Cortex of kidney (tissue), 1 donor: ENCODE measurements at places on chromosomes 13 and 19.

DNA sequence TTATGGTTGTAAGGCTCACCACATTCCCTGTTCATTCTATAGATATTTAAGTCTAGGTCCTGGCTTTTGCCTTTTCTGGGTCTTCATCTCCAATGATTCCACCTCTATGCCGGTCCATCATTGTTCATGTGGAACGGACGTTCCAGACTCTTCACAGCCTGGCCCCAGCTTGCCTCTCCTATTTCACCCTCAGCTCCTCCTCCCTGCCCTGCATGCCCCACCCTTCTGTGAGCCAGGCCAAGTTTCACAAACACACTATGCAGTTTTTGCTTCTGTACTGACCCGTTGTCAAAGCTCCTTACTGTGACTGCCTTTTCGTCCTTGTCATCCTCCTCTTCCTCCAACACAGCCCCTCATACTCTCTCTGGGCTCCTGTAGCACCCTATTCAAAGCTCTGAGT lies 31.3 kb downstream of the TEX26 start:
- no peak for DNase-seq

- no peak for DNase-seq
These were observed 265.7 kb downstream of the DIAPH3 start for GRCh38 chr13:59898066-59898465.

DNA sequence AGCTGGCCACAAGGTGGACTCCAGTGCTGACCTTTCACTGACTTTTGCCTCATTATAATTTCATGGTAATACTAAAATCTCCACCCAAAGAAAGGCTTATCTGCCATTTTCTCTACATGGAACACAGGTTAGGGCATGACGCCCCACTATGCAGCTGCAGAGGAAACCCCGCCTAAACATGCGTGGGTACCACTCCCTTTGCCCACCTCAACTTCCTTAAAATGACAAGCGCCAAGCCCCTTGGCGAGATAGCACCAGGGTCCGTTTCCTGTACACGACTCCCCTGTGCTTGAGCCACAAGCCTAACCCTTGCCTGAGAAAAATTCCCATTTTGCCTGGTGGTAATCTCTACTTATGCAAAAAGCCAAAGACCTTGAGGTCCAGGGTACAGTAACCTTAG lies 36.0 kb upstream of the PABPC3 start:
- no peak for DNase-seq

GRCh38 chr19:49459388-49459787 lies 6.4 kb downstream of the ALDH16A1 start:
- no peak for DNase-seq

DNA sequence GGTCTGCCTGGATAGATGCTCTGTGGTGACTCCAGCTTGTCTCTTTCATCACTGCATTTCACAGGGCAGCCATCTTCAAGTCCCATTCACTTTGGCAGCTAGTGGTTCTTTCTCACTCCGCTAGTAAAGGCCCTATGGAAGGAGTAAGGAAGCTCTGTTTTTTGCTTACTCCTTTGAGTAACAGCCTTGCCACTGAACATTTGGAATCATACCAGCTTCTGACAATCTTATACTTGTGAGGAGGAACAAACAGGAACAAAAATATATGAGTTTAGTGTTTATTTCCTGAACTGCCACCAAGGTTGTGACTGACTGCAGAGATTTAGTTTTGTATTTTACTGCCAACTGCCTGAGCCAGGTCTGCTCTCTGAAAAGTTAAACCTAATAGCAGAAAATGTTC lies 38.7 kb downstream of the KCTD4 start:
- DNase-seq, result no peak

DNA sequence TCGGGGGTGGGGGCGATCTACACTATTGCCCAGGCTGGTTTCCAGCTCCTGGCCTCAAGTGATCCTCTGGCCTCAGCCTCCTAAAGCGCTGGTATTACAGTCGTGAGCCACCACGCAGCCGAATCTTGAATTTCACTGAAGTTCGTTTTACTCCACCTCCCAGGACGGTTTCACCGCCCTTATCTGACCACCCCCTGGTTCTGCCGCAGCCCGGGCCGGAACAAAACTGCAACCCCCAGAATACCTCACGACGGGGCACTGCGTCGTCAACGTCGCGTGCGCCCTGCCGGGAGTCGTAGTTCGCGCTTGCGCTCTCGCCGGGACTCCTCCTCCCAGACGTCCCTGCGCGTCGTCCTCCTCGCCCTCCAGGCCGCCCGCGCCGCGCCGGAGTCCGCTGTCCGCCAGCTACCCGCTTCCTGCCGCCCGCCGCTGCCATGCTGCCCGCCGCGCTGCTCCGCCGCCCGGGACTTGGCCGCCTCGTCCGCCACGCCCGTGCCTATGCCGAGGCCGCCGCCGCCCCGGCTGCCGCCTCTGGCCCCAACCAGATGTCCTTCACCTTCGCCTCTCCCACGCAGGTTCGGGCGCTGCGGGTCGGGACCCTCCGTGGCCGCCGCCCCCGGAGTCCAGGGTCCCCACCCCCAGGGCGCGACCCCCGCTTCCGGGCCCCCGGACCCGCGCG lies at the start of gene ATP5F1D:
ATP5F1D (plus strand) TSS at position 335 of the 679 bp plus-strand sequence; CDS start at position 435, 100 bp downstream.
- no peak for DNase-seq

DNA sequence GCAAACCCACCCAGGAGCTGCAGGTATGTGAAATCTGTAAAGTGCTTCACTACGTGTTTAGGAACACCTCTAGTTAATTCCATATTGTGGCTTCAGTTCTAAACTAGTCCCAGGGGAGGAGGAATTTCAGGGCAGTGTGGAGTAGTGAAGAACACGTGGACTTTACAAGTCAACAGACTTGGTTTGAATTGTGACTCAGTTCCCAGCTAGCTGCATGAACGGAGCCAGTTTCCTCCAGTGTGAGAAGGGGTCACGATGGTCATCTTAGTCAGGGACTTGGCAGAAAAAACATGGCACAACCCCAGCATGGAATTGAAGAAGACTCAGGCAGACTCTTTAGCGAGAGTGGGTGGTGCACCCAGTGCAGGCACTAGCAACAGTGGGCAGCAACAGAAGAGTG lies 175.7 kb upstream of the UBL3 start:
- DNase-seq, result no peak

- DNase-seq, result no peak
These were observed 23.7 kb upstream of the UBE2L5 start for GRCh38 chr13:30398601-30399072.

GRCh38 chr13:75400775-75401174 lies 81.2 kb downstream of the TBC1D4 start:
- DNase-seq, result no peak

GRCh38 chr13:108176685-108177274 lies 38.6 kb downstream of the LIG4 start:
- DNase-seq, result no peak

- no peak for DNase-seq
These were observed 25.9 kb downstream of the CLEC4M start for GRCh38 chr19:7788933-7789323.

- DNase-seq, result no peak
These were observed 475.1 kb downstream of the FOXO1 start for GRCh38 chr13:40191186-40191980.

DNA sequence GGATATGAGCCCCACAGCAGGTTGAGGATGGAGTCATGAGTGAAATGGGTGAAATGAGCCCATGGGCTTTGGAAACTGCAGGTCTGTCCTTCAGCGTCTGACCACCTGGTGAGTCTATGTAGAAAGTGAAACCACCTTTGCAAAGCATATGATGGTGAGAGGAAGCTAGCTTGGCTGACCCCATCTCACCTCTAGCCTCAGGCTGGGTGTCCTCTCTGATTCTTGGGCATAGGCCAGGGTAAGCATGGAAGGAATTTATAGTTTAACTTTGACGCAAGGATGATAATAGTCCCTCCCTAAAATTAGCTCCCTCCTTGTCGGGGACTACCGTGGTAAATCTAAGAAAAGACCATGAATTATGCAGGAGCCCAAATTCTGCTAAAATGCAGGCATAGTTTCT lies 16.8 kb upstream of the PSG9 start:
- no peak for DNase-seq

DNA sequence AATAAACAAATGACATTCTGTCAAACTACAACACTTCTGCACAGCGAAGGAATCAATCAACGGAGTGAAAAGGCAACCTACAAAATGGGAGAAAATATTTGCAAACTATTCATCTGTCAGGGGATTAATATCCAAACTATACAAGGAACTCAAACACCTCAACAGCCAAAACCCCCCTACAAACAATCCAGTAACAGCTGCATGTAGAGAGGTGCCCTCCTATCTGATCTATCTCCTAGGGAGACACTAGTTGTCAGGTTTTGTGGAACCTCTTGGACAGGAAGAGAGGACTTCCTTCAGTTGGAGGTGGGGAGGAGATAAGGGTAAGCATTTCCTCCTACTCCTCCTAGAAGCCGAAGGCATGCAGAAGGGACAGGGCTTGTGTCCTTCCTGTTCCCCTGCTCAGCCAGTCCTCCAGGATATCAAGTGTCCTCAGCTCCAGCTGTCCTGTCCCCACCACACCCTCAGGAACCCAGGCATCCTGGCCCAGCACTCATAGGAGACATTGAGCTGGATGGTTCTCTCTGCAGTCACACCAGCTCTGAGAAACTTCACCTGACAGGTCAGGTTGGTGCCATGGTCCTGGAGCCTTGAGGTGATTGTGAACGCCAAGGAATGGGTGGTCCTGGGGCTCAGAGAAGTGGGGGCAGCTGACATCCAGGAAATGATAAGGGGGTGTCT lies 9.8 kb upstream of the SIGLEC8 start:
- DNase-seq, result no peak

- no peak for DNase-seq
These were observed 473.4 kb downstream of the SLITRK5 start for GRCh38 chr13:88144580-88144979.

DNA sequence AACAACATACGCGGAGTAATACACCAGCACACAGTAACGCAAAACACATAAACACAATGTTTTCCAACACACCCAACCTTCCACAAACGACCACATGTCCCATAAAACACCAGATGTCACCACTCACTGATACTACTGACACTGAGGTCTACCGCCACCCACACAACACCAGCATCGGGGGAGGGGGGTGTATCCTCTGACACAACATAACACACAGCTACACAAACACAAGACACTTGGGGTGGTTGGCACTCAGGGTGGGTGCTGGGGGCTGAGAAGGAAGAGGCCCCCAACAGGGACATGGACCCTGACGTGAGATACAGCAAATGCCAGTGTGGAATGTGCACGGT lies 1.5 kb upstream of the KCNN4 start:
- DNase-seq, result no peak

- DNase-seq, result no peak
These were observed 6.6 kb upstream of the IGFL2 start for GRCh38 chr19:46141421-46141820.

- no peak for DNase-seq
These were observed 5.5 kb upstream of the PDE4C start for GRCh38 chr19:18231775-18232174.

GRCh38 chr19:53881482-53882390 lies at the start of gene PRKCG:
Gene PRKCG, plus strand, starts transcription at chr19:53882197. Its CDS starts 298 bp downstream, at chr19:53882495.
- DNase-seq, result no peak

DNA sequence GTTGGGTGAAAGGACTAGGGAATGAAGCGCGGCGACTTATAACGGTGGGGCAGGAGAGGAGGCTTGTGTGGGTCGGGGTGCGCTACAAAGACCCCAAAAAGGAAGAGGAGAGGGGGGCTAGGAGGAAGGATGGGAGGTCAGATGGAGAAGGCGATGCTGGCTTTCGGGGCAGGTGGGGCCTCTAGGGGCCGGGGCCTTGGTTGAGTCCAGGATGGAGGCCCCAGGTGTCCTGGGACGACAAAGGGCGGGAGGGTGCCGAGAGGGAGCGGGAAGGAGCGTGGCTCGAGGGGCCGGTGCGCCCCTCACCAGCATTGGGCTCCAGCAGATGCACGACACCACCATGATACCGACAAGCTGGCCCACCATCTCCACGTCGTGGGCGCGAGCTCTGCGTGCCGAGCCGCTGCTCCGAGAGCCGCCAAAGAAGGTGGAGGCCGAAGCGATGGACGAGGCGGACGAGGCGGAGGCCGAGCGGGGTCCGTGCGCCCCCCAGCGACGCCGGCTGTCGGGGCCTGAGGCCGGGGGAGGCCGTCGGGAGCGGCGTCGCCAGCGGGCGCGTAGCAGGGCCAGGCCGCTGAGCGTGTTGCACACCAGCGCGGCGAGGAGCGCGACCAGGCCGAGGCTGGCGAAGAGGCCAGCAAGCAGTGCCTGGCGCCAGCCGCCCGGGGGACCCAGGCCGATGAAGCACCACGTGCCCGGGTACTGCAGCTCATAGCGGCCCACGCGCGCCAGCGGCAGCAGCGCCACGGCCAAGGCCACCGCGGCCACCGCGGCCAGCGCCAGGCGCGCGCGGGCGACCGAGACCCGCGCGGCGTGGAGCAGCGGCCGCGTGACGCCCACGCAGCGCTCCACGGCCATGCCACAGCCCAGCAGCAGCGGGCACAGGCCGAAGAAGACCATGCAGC lies 1.8 kb downstream of the PTGER1 start:
- DNase-seq, result no peak

DNA sequence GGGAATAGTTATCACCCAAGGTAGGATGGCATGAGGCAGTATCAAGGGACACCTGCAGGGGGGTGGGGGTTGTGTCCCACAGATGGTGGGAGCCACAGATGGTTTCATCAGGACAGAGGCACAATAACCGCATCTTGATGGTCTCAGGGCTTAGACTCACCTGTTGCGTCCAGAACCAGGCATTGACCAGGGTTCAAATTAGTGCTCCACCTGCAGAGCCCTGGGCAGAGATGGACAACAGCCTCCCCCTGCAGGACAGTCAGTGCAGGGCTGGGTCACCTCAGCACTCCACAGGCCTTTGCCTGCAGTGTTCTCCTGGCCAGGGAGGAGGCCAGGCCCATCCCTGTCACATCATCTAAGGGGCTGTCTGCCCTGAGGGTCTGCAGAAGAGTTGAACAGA lies 14.5 kb upstream of the CEACAM1 start:
- DNase-seq, result no peak

DNA sequence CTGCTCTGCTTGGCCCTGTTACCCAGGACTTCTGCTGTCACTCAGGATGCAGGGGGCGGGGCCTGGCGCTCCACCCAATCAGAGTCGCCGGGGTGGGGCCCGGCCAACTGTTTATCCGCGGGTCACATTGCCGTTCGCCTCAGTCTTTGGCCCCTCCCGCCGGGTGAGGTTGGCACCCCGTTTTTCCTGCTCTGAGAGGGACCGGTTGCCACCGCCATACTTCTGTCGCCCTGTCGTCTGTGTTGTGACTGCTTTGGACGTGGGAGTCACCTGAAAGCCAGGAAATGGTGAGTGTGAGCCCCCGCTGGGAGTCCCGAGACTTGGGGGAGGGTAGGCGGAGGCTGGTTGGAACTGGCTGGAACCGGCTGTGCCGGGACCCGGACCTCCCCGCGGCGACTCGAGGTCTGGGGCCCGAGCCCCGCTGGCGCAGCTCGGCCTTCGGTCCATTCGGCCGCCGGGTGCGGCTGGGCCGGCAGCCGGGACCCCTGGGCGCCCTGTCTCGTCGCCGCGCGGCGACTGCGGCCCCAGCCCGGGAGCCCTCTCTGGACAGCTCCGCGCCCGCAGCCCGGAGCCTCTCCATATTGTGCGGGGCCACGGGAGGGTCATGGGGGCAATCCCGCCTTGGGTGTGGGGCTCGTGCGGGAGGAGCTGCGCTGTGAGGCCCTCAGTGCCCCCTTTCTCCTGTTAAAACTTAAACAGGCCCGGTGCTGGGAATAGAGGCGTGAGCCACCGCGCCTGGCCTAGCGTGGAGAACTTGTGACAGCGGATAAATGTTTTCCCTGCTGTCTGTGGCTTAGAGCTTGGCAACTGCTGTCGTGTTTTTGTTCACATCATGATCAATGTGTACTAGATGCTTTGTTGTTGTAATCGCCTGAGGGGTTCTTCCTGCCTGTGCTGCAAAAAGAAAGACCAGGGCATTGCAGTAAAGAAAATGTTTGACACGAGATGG lies at the start of gene ZNF844:
ZNF844 (plus strand) TSS at position 142 of the 949 bp plus-strand sequence; CDS start at position 285, 143 bp downstream.
- DNase-seq, result peak; percentile 42

- DNase-seq, result no peak
These were observed 3.4 kb downstream of the ITGBL1 start for GRCh38 chr13:101455863-101456262.
